SJSA1 (cell line): ENCODE measurements at places on chromosomes 5 and 9.

GRCh38 chr5:132110195-132110594 is 36.6 kb downstream of the CSF2 start:
- H3K27me3 ChIP-seq: no peaks in the 10 kb centered on the region
- no peak overlapping the region for H3K4me3 ChIP-seq
- H3K36me3 ChIP-seq: no peaks in the 10 kb centered on the region
- H3K4me1 ChIP-seq: no peaks in the 10 kb centered on the region

DNA sequence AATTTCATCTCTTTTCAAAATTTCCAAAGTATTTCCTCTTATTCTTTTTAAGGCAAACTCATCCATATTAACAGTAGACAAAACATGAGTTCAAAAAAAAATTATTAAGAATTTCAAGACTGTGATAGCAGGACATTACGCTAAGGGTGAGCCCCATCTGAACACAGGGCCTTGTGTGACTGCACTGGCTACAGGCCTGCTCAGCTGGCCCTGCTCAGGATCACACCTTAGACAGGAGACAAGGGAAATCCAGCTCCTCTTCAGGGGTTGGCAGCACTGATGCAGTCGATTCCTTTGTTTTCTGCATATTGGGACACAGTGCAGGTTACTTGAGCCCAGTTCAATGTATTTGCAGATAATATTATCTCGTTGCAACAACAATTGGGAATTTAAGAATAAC is 444.7 kb downstream of the PLK2 start:
- H3K27me3 ChIP-seq: no peaks in the 10 kb centered on the region
- H3K4me3 ChIP-seq: no peak overlapping the region
- H3K4me1 ChIP-seq: 0 out of 2 replicates have a peak, but pooled peaks cover 4% of the 10 kb centered on the region
- no peak for DNase-seq

DNA sequence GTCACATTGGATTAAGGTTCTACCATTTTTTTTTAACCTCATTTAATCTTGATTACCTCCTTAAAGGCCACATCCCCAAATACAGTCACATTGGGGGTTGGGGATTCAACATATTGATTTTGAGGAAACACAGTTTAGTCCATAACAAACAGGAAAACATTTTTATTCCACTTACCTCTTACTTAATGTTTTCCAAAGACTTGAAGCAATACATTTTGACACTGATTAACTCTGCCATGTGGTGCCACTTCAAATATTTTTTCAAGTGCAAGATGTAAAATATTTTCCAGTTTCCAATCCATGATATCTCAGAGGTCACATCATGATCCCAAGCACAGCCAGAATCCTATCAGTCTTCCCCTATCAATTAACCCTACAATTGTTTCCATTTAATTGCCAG is 548.0 kb downstream of the CSNK1G3 start:
- no peak for DNase-seq
- H3K4me1 ChIP-seq: no peaks in the 10 kb centered on the region
- no peaks in the 10 kb centered on the region for H3K27me3 ChIP-seq
- H3K36me3 ChIP-seq: no peaks in the 10 kb centered on the region
- H3K27ac ChIP-seq: no peak overlapping the region

- peaks cover 14% of the 10 kb centered on the region for H3K27me3 ChIP-seq
- DNase-seq: no peak
- H3K36me3 ChIP-seq: no peaks in the 10 kb centered on the region
- no peaks in the 10 kb centered on the region for H3K4me1 ChIP-seq
Observed at GRCh38 chr9:126116351-126117157, 210.1 kb upstream of the MVB12B start.

DNA sequence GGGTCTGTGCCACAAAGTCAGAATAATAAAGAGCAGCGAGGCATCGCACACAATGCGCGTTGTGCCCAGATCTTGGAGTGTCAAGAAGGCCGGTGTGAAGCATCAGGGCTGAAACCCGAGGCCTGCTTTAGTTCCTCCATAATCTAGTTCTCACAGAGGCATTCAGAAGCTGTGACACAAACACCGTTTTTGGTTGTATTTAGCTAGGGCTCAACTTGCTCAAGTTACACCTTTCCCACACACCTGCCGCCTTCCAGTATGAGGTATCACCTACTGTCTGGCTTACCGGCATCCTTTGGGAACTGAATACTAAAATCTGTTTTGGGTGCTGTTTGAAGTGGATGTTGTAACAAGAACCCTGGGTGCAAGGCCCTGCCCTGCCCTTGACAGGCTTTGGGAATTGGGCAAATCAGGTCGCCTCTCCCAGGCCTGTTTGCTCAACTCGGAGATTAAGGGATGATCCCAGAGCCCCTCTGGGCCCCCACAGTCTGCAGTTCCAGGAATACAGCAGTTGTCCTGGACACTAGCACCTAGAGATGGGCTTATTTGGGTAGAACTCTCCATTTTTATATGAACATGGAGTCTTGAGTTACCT is 27.0 kb downstream of the SLC25A25 start:
- H3K36me3 ChIP-seq: peaks cover 18% of the 10 kb centered on the region
- H3K27ac ChIP-seq: peak overlapping the region; percentile 84
- H3K27me3 ChIP-seq: no peaks in the 10 kb centered on the region
- peaks cover 50% of the 10 kb centered on the region for H3K4me1 ChIP-seq

DNA sequence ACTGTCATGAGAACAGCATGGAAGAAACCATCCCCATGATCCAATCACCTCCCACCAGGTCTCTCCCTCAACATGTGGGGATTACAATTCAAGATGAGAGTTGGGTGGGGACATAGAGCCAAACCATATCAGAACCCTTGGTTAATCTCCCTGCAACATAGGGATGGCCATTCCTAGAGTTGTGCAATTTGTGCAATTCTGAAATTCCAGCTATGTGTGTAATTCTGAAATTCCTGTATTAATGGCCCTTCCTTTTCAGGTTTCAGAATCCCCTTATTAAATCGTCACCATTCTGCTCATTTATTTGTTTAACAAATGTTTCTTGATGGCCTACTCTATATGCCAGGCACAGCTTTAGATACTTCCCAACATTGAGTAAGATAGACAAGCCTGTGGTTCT is 282.6 kb downstream of the SMARCA2 start:
- no peak overlapping the region for H3K27ac ChIP-seq
- H3K4me3 ChIP-seq: no peak overlapping the region
- no peaks in the 10 kb centered on the region for H3K36me3 ChIP-seq
- no peaks in the 10 kb centered on the region for H3K27me3 ChIP-seq

DNA sequence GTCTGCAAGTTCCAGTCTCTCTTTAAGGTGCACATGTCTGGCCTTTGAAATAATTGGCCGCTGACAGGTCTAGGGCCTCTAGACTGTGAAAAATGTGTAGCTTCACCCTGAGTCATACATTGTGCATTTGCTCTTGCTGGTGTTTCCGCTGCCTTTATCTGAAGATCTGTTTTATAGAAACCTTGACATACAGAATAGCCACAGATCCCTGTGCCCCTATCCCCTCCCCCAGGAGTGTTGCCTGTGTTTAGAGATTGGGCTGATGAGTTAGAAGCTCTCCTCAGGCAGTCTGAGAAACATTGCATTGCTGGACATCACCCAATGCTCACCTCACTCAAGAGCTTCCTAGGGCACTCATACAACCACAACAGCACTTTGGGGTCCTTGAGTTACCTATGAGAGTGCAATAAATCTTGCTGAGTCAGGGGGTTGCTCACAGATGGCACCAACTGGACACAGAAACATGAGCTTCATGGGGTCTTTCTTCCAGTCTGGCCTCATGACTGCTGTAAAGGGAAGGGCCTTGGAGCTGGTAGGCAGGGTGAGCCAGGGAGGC is 3.8 kb upstream of the ZNF782 start:
- DNase-seq: no peak
- no peaks in the 10 kb centered on the region for H3K36me3 ChIP-seq
- peaks cover 27% of the 10 kb centered on the region for H3K4me1 ChIP-seq
- H3K4me3 ChIP-seq: no peak overlapping the region
- 0 out of 2 replicates have a peak, but pooled peaks cover 6% of the 10 kb centered on the region for H3K27me3 ChIP-seq
